Liver (tissue), 10 donors: ENCODE measurements at places on chromosomes 5 and 9. TPM values are rescaled to one million over a fixed set of nuclear protein-coding genes. Genes with fewer than 3 reads are reported as not detected.

DNA sequence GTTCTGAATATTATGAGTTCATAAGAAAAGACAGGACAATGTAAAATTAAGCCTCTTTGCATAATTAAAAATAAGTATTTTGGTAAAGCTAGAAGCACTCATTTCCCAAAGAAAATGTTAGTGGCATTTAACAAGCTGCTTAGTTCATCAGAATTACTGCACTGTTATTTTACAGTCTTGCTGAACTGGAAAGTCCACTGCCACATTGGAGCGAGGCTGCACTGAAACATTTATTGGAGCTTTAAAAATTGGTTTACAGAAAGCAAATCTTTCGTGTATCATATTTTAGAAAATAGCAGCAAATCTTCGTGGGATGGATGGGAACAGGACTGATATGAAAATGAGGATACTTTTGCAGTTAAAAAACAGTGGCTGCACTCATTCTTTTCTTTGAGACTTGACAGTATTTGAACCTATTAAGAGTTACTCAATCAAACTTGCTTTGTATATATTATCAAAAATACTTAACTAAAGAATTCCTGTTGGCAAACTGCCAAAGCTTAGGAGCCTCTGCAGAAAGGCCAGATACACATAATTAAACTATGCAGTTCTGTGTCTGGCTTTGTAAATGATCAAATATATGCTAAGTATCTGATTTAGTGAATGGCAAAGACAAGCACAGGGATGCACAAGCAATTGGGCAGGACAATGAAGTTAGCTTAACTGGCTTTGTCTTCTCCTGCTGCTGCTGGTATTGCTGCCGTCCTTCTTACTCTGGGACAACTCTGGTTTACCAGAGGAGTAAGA is 16.5 kb upstream of the FBXL7 start:
- no peak for DNase-seq
- H3K27ac ChIP-seq: no peak overlapping the region
- no peaks in the 10 kb centered on the region for H3K36me3 ChIP-seq
- H3K27me3 ChIP-seq: no peaks in the 10 kb centered on the region

- no peaks in the 10 kb centered on the region for H3K36me3 ChIP-seq
- no peaks in the 10 kb centered on the region for H3K27me3 ChIP-seq
- no peak overlapping the region for H3K27ac ChIP-seq
- no peaks in the 10 kb centered on the region for H3K4me1 ChIP-seq
These were observed 14.3 kb downstream of the WNK2 start for GRCh38 chr9:93198117-93198837.

Gene G3BP1
- total RNA-seq: 71.9 TPM

Gene FAM174A
- total RNA-seq: 15.0 TPM

Gene CXXC5
- total RNA-seq: 59.1 TPM

Gene ABO
- total RNA-seq: 0.08 TPM

Gene FNIP1
- total RNA-seq: 18.0 TPM

Gene APBA1
- 19.0 TPM for total RNA-seq
